ENCODE measurements at places on chromosomes 1 and 21.

DNA sequence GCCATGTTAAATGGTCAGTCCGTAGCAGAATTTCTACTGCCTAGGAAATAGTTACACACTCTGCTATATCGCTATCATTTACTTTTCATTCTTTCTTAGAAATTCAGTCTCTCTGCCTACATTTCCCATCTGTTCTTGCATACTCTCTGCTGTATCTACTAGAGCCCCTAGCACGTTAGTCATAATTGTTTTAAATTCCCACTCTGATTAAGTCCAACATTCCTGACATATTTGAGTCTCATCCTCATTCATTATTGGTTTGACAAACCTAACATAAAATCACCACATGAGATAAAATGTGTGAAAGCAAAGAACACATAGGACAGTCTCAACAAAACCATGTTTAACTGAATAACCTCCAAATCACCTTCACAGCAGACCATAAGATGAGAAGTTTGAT lies 513.6 kb downstream of the PLPP3 start:
- DNase-seq: no peak

DNA sequence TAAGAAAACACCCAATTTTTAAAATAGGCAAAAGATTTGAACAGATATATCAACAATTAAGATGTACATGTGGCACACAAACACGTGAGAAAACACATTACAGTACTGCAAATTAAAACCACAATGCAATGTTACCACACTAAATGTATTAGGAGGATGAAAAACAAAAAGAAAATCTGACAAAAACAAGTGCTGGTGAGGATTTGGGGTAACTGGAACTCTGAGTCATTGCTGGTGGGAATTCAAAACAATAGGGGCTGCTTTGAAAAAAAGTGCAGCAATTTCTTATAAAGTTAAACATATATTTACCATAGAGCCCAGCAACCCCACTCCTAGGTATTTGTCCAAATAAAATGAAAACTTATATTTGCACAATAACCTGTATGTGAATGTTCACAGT lies 614.1 kb downstream of the SMYD3 start:
- no peak for DNase-seq

GRCh38 chr1:55402671-55403464 lies 187.7 kb upstream of the USP24 start:
- DNase-seq: no peak

DNA sequence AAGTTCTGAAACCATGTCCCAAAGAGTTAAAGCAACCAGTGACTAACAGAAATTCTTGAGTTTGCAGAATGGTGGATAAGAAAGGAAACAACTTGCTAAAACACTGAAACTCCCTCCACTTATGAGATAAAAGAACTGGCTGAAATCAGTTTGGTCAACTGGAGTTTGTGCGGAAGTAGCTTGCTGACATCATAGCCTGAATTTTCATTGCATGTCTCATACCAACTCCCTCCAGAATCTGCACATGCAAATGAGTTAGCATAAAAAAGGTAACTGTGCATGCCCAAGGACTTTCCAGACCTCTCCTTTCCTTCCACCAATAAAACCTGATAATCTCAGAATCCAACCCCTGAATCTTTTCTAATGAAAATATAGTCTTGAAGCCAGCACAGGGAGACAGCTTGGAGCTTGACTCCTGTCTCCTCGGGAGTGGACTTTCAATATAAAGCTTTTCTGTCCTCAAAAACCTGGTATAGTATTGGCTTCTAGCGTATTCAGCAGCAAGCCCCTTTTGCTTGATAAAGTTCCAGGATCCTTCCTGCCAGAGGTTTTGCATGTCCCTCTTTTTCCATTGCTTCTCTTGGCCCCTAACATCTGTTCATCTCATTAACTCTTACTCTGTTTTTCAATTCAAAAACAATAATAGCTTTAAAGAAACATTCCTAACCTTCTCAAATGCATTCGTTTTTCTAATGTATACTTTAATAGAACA lies 785.8 kb upstream of the ADGRL4 start:
- no peak for DNase-seq

GRCh38 chr1:53616511-53616910 lies 122.5 kb downstream of the GLIS1 start:
- no peak for DNase-seq

- DNase-seq: no peak
These were observed 142.5 kb upstream of the VANGL1 start for GRCh38 chr1:115499253-115499652.

GRCh38 chr1:222090103-222090502 lies 348.2 kb upstream of the DUSP10 start:
- no peak for DNase-seq

GRCh38 chr1:182015360-182015759 lies 46.2 kb downstream of the ZNF648 start:
- DNase-seq: no peak

DNA sequence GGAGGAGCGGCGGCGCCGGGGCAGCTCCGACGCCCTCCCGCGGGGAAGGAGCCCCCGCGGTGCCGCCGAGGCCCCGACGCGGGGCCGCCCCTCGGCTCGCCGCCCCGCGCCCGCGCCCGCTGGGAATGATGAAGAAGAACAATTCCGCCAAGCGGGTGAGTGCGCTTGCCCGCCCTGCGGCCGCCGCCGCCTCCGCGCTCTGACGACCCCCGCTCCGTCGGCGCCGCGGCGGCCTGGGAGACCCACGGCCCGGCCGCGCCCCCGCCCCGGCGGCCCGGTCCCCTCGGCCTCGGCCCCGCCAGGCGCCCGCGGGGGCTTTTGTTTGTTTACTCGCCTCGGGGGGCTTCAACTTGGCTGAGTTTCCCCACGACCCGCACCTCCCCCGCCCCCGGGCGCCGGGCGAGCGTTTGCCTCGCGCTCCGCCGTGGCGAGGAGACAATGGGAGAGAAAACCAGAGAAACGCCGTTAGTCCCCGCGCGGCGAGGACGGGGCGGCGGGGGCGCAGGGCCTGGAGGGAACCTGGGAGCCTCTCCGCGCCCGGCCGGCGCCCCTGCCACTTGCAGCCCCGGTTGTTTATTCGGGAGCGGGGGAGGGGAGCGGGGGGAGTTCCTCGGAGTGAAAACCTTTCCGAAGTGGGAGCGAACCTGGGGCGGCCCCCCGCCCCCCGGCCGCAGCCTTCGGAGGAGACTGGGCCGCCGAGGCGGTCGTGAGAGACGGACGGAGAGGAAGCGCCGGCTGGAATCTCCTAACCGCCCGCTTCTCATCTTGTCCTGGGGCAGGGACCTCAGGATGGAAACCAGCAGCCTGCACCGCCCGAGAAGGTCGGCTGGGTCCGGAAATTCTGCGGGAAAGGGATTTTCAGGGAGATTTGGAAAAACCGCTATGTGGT lies 661 bp downstream of the PLEKHO1 start:
- no peak for DNase-seq

DNA sequence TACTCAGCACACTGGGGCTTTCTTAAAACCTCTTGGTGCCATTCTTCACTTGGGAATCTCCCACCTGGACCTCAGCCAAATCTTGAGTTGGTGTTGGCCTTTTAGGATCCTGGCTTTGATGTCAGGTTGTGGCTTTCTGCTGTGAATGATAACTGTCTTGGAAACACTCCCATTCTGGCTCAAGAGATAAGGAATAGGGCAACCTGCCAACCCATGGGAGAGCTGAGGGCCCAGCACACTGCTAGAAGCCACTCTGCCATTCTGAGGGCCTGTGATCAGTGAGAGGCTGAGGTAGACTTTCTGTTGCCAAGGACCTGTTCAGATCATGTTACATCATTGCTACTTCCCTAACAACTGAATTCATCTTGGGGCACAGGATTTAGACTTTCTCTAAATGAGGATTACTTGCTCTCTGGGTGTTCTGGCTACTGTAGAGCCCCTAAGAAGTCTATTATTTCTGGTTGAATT lies 45.8 kb downstream of the TTC39A start:
- no peak for DNase-seq

DNA sequence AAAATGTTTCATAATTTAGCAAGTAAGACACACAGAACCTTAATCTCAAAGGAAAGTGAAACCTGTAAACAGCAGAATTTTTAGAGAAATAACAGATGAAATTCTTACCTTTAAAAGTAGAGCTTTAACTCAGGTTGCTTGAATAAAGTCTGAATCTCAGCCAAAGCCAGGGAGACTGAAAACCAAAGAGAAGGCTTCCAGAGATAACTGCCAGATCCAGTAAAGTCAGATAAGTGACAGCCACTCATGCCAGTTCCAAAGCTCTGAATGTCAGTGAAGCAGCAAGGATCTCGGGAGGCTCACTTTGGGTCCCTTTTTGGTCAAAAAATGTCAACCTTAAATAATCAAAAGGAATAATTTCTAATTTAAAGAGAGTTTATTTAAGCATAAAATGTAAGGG lies 199.9 kb upstream of the CHRM3 start:
- no peak for DNase-seq

DNA sequence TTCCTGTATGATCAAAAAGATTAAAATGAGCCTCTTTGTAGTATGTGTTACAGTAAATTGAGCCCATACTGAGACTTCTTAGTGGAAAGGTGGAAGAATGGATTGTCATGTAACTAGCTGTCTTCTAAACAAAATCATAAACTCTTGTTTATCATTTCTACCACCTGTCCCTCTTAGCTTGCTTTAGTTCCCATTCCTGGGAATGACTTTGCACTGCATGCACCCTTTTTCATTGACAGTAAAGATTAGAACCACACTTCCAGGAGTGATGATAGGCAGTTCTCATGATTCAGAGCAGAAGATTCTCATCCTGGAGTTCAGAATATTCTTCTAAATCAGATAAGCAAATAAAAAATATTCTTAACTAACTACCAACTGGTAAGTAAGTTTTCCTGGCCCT lies 28.0 kb downstream of the DENND2D start:
- no peak for DNase-seq

GRCh38 chr1:53585129-53585528 lies 125.9 kb downstream of the DMRTB1 start:
- DNase-seq: no peak

DNA sequence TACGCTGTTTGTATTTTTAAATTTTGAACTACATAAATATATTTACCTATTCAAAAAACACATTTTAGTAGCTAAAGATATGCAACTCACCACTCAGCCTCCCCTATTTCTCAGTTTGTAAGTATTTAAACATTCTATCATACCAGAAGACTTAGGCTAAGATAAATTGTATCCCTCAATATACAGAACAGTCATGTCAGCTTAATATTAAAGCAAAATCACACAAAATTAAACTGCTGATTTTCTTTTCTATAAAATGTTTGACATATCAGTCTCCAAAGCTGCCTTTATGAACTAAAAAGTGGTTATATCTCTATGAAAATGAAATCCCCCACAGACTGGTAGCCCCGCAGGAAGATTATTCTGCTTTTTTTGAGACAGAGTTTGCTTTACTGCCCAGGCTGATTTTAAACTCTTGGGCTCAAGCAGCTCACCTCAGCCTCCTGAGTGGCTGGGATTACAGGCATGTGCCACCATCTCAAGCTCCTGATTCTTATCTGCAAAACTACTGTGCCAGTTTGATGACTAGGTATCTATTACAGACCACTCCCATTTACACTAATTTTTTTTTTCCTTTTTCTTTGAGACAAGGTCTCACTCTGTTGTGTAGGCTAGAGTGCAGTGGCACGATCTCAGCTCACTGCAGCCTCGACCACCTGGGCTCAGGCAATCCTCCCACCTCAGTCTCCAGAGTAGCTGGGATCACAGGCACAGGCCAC lies 37.6 kb downstream of the NRDC start:
- no peak for DNase-seq

GRCh38 chr1:227562037-227562436 lies 1.3 kb upstream of the ZNF678 start:
- no peak for DNase-seq

DNA sequence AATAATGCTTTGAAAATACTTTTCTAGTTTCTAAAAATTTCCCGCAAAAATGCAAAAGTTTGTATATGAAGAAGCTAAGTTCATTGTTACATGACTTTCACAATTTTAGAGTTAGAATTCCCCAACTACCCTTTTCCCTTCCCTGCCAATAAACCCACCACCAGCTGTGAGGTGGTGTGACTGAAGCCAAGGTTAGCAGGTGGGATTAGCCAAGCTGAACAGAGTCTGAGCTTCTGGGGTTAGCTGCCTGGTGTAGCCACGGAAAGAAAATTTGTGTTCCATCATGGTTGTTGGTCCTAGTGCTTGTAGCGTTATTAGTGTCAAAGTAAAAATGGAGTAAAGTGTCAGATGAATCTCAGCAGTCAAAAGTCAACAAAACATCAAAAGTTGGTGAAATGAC lies 110.9 kb downstream of the ASTN1 start:
- no peak for DNase-seq

GRCh38 chr1:47752559-47752958 lies 244.6 kb downstream of the TRABD2B start:
- no peak for DNase-seq

DNA sequence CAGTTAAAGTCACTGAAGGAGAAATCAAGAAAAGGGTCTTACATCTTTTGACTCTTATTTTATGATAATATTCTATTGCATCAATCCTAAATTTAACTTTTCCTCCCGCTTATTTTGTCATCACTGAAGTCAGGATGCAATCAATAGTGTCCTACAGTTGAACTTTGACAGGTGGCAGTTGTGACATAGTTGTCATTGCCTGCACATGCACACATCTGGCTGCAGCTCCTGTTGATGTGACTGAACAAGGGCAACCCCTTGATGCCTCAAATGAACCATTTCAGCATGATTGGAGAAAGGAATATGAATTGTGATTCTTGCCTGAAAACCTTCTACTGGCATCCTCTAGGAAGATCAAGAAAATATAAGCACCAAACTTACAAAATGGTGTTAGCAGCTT lies 157.7 kb downstream of the NTNG1 start:
- DNase-seq: no peak

DNA sequence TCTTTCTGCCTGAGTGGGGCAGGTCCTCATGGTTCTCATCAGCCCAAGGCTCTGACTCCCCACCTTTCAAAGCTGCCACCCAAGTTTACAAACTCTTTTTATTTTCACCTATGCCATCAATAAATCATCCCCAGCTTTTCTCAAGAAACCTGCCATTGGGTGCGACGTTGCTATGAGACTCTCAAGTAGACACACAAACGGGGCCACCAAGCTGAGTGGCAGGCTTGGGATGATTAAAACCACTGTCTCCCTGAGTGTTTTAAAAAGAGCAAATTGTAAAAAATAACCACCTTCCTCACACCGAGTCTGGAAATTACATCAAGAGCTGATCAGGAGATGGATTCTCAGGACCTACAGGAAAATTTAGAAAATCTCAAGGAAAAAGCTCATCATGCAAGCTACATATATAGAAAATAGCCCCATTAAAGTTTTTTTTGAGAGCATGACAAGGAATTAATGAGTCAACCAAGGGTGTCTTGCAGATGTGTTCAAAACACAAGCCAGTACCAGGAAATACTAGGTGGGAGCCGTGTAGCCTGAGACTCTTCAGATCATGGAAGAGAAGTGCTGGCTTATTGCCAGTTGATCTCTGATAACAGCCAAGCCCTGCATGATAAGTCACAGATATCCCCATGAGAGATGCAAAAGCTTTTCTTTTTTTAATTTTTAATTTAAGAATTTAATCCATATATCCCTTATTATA lies 158.4 kb upstream of the BACE2 start:
- DNase-seq: no peak

- no peak for DNase-seq
These were observed 25.3 kb downstream of the KCND3 start for GRCh38 chr1:111963985-111964738.

GRCh38 chr1:198300451-198300850 lies 143.7 kb downstream of the NEK7 start:
- no peak for DNase-seq

Data from SIG-M5 (cell line).